Natural killer cell treated with Interleukin-12 subunit alpha and Interleukin-12 subunit beta and Interleukin-15 and Interleukin-18, amount 100 ng/mL, for 72 hours (primary cell): ENCODE measurements at places on chromosomes 2 and 18. TPM values are rescaled to one million over a fixed set of nuclear protein-coding genes. Genes with fewer than 3 reads are reported as not detected.

GRCh38 chr2:157149270-157149669 is 108.2 kb upstream of the GALNT5 start:
- DNase-seq, result no peak

DNA sequence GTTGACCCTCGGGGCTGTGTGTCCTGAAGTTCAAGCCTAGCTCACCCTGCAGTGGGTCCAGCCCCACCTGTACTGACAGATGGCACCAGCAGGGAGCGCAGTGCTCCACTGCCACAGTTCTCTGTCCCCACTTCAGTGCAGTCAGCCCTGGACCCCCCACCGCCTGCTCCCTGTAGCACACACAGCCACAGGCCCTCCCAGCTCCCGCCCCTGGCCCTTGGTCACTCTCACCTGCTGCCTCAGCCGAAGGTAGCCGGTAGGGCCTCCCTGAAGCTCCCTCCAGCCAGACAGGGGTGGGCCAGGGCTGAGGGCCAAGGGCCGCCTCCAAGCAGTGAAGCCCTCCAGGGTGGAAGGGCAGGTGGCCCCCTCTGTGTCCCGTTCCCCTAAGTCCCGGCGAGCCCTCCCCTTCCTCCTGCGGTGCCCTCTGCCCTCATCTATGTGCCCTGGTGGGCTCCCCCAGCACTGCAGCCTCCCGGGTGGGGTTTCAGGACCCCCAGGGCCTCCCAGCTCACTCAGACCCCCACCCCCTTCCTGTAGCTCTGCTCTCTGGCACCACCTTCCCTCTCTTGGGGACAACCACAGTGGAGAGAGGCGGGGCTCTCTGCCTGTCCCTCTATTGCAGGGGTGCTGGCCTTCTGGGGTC is 10.8 kb upstream of the ALPP start:
- DNase-seq, result no peak

- peak; percentile 40 for DNase-seq
Observed at GRCh38 chr2:10329880-10330699, 27.4 kb downstream of the HPCAL1 start.

DNA sequence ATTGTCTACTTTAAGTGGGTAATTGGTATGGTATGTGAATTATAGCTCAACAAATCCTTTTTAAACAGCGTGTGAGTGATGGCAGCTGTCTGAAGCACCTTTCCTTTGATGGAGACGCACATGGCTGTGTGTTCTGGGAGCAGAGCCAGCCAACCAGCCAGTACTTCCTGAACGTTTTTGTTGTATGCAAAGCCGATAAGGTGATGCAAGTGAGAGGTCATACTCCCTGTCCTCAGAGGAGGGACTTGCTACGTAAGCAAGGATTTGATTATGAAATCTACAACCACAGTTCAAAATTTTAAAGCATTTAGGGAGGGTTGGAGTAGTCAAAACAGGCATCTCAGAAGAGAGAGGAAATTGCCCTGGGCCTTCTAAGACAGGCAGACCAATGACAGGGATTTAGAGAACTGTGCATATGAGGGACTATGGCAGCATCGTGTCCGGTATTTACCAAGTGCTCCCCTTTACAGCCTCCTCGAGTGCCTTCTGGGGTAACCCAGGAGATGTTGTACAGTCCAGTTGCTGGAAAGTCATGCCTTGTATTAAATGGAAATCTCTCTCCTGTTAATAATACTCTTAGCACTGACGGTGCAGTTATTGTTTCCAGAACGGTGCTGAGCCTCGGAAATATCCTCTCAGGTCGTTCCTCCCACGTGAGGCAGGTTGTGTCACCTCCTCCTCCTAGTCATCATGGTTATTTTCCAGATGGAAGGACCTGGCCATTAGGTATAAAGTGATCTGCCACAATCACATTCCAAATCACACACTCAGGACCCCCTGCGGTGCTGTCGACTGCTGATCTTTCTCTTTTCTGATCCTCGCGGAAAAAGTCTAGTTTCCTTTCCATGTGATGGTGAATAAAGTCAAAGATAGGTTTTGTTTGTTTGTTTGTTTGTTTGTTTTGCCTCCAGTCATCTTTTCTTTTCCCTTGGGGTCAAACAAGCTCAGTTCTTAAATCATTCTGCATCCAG is 28.4 kb downstream of the ARHGEF4 start:
- DNase-seq, result no peak

GRCh38 chr18:58792086-58792485 is 72.6 kb upstream of the ZNF532 start:
- DNase-seq, result no peak

DNA sequence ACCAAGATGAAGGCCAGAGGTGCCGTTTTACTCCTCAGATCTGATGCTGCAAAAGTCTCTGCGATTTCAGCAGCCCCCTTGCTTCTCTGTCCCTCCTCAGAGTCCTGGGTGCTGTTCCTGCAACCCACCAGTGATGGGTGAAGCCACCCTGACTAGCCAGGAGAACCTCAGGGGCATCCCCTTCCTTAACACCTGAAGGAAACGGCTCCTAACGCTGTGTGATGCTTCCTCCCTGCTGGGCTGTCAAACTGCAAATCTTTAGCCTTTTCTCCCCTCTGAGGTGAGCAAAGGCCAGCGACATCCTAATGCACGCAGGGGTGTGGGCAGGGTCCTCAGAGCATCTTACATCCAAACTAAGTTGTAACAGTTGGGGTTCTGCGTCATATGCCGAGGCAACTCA is 24.8 kb downstream of the CHST10 start:
- no peak for DNase-seq

The IL36RN gene
- total RNA-seq, result not detected

DNA sequence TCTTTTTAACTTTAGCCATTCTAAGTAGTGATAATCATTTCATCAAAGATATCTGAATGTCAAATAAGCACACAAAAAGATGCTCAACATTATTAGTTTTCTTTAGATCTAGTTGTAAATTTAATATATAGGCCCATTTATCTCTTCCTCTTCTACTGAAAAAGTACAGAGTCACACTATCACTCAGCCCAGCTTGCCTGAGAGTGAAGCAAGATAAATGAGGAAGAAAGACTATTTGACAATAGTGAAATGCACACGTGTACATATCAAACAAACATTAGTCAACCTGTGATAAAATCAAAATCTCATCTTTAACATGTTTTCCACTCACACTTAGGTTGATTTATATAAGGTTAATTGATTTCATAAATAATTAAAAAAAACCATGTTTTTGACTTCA is 83.5 kb upstream of the CCDC195 start:
- DNase-seq, result no peak

The EMX1 gene
- total RNA-seq, result not detected

- no peak for DNase-seq
Observed at GRCh38 chr2:211014376-211014775, 458.0 kb downstream of the CPS1 start.

- no peak for DNase-seq
Observed at GRCh38 chr2:26849056-26849999, 1.4 kb downstream of the DPYSL5 start.

- DNase-seq, result no peak
Observed at GRCh38 chr2:136639651-136640050, 125.7 kb upstream of the THSD7B start.

GRCh38 chr2:210252699-210253606 is 27.7 kb upstream of the ACADL start:
- DNase-seq, result no peak

DNA sequence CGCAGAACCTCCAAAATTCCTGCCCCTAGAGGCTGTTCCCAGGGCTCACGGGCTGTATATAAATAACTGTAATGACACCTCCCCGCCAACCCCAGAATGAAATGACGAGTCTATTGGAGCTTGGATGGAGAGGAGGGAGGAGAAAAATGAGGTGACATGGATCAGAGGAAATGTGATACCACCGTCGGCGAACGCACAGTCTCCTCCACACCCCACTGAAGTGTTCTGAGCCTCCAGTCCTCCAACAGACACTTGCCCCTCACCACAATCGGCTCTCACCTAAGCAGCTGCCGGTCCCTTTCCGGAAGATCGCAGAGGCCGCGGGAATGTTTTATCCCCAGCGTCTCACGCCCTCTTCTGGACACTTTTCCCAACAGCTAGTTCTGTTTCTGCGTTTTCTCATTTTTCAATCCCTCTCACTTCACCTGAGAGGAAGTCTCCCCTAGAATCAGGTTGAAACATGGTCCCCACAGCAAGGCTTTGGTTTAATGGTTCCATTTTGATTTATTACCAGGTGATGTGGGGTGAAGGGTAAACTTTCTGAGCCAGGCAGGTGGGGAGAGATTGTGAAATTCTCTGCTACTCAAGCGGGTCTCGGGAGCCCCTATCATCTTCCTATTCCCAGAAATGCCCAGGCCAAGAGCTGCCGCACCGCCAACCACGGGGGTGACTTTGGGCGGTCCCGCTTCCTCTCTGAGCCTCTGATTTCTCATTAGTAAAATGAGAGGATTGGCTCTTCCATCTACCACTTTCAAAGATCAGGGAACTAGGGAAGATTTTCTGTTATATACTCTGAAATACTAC is 9.1 kb upstream of the MYO5B start:
- DNase-seq, result no peak

The DUSP2 gene
- total RNA-seq, result 30.9 TPM

DNA sequence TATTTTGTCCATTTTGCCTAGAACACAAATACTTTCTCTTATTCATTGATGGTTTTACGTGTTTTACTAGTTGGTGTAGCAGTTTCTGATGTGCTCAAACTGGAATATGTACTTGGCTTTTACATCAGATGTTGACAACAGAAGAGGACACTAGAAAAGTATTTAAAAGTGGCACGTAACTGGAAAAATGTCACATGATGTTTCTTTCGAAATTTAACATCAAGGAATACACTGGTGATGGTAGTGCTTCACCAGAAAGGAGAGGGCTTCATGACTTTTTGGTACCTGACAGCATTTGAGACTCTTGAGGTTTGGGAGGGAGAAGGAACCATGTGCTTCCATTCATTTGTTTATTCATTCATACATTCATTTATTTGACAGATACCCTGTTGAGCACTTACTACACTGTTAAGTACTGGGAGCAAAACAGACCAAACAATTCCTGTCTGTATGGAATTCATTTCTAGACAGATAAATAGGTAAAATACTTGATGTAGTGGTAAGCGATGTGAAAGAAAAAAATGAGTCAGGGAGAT is 1.5 kb downstream of the GIGYF2 start:
- no peak for DNase-seq

The GPR39 gene
- not detected for total RNA-seq

- no peak for DNase-seq
Observed at GRCh38 chr18:55857956-55858355, 270.0 kb upstream of the TCF4 start.

The STON1 gene
- 1.3 TPM for total RNA-seq

DNA sequence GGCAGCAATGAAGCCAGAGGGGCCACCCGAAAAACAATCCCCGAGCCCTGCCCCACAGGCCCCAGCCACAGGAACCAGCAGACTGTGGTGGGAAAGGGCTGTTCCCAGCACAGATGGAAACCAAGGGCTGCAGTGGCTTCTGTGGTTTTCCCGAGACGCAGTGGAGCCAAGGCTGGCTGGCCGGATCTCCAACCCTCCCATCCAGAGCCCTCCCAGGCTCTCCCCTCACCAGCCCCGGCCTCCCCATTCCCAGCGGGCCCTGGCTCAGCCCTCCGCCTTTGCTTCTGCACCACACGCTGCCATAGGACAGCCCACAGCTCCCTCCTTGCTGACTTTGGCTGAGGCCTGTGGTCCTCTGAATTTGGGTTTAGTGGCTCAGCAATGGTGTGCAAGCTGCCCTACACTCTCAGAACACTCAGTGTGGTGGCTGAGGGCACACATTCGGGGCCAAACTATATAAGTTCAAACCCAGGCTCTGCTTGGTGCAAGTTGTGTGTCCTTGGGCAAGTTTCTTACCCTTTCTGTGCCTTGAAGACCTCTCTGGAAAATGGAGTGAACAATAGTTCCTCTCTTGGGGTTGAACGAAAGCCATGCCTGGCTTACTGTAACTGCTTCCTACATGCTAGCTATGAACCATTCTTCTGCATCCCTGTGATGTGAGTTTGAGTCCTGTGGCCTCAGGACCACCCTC is 200.1 kb downstream of the SMAD7 start:
- DNase-seq, result no peak

The RNF138 gene
- total RNA-seq, result 62.5 TPM

- DNase-seq, result no peak
Observed at GRCh38 chr2:150144546-150145298, 342.7 kb downstream of the RND3 start.

The TMEM169 gene
- total RNA-seq, result 0.56 TPM

DNA sequence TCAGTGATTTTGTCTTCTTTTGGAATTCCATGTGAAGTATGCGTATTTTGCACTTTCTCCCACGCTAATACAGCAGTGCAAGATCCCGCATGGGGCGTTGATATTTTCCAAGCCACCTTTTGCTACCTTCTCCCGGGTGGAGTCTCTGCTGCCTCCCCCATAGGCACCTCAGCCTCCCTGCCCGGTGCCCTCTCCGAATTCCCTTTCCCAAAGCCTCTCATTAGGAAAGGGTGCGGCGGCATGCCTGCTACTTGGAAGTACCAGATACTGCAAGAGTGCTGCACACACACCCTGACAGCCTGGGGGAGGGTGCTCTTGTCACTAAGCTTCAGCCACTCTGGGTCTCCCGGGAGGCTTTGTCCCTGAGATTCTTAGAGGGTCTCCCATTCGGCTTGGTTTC is 114.4 kb upstream of the PXDN start:
- DNase-seq, result no peak

DNA sequence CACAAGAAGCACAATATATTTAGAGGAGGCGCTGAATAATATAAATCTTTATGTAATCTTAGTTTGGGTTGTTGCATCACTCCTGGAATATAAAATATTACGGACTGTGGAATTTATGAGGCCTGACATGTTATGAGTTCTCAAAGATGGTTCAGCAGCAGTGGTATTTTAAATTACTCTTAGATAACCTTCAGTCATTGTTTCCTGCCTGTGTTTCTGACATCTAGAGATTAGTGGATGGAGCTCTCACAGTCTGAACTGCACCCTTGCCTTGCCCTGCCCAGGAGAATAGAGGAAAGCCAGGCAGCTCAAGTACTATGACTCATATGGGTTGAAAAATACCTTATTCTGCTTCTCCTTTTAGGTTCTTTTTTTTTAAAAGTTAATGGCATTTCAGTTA is 70.0 kb downstream of the ACSL3 start:
- no peak for DNase-seq

GRCh38 chr2:240416821-240417220 is 18.6 kb upstream of the GPC1 start:
- no peak for DNase-seq

DNA sequence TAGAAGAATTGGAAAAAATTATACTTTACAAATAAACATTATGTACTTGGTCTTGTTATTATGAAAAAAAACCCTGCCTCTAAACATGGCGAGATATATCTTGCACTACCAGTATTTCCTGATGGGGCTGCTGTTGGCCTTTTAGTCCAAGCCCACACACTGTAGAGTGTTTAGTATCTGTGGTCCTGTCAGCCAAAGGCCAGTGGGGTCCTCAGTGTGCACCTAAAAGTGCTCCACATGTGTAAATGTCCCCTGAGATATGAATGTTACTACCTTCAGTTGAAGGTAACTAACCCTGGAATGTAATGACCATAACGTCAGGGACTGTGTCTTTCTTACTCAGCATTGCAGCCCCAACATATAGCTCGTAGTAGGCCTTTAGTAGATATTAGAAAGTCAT is 71.1 kb upstream of the HK2 start:
- no peak for DNase-seq

GRCh38 chr2:70965506-70965905 is 12.9 kb upstream of the ANKRD53 start:
- no peak for DNase-seq

GRCh38 chr2:11750422-11750821 is 4.0 kb downstream of the LPIN1 start:
- peak; percentile 77 for DNase-seq

The COL5A2 gene
- 0.53 TPM for total RNA-seq

The RNF125 gene
- 12.0 TPM for total RNA-seq

The SATB2 gene
- 0.71 TPM for total RNA-seq

GRCh38 chr18:71028285-71028762 is 739.5 kb downstream of the SOCS6 start:
- DNase-seq, result no peak

The CFAP221 gene
- total RNA-seq, result not detected

- no peak for DNase-seq
Observed at GRCh38 chr2:191656391-191656790, 21.5 kb upstream of the NABP1 start.
